ENCODE measurements at places on chromosomes 7 and 10. TPM values are rescaled to one million over a fixed set of nuclear protein-coding genes. Genes with fewer than 3 reads are reported as not detected.

The SPDYE16 gene
- polyA plus RNA-seq, result 0.09 TPM

The MINDY3 gene
- polyA plus RNA-seq, result 10.9 TPM

DNA sequence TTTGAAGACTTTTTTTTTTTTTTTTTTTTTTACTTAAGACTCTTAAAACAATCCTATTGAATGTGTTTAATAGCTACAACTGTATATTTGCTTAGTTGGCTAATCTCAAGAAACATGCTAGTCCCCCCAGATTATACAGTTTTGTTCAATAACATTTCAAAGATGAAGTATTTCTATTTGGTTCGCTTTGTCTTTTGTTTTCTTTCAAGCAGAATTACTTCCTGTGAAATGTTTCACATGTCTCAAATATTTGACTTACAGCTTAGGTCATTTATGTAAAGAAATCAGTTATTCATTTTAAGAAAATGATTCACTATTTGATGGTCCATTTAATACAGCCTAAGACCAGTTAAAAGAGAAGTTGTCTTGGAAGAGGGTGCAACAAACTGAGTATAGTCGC, 12.8 kb upstream of the LAMB1 start:
- DNase-seq, result no peak

DNA sequence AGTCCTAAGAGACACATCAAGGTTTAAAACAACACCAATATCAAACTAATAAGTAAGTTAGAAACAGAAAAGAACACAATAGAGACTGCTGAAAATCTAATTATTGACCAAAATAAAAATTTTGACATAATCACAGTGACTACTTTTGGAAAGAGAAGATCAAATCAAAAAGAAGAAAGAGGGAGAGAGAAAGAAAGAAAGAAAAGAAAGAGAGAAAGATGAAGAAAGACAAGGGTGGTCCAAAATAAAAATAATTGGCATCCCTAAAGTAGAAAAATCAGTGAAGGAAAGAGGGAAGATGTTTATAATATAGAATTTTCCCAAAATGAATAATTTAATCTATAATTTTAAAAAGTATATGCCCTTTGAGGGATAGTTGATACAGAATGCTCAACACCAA, 118.8 kb upstream of the VIPR2 start:
- no peak for DNase-seq

The ENTPD1 gene
- polyA plus RNA-seq, result 5.3 TPM

DNA sequence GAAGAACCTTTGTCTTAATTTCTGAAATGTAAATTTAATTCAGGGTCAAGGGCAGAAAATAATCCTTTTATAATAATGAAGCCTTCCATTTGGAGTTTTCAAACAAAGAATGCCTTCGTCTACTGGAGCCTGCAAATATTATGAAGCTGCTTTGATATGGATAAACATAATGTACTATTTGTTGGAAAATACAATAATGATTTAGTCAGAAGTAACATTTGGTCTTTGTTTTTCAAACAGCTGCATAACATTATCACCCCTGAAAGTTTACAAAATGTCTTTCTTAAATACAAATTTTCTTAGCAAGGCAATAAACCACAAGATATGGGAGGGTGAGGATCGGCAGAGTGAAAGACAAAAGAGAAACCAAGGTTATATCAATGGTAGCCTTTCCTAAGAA, 41.5 kb downstream of the TMEM26 start:
- DNase-seq, result no peak

The FGL2 gene
- polyA plus RNA-seq, result 8.3 TPM

DNA sequence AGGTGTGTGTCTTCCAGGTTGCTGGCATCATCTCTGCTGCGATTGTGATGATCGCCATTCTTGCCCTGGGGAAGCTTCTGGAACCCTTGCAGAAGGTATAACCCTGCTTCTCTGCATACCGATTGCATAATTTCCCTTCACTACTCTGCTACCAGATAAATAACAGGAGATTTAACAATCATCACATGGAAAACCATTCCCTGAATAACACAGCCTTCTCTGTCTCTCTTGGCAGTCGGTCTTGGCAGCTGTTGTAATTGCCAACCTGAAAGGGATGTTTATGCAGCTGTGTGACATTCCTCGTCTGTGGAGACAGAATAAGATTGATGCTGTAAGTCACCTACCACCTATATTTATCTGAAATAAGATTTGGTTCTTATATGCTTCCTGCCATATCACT, 33.8 kb downstream of the SLC26A4 start:
- no peak for DNase-seq

The AKR1B1 gene
- polyA plus RNA-seq, result 211 TPM

The C10orf105 gene
- 0.09 TPM for polyA plus RNA-seq

The MYL10 gene
- polyA plus RNA-seq, result not detected

The HOXA9 gene
- polyA plus RNA-seq, result not detected

DNA sequence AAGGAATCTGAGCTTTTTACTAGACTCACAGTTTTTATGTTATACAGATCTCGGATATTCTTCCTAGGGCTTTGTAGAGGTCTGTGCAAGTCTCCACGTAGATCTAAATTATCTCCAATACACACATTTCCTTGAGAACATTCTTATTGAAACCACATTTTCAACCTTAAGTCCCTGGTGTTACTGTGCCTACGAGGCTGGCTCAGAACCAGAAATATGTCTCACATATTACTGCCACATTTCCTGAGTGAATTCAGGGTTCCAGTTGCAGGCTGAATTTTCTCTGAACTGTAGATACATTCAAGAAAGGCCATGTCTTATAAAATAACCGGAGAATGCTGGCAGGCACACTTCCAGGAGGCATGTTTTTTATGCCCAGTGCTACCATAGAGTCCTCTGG, 46.5 kb downstream of the INHBA start:
- no peak for DNase-seq

The GATAD1 gene
- 15.5 TPM for polyA plus RNA-seq

GRCh38 chr7:80309971-80310549, 175.4 kb downstream of the GNAI1 start:
- DNase-seq, result no peak

The SCD gene
- 116 TPM for polyA plus RNA-seq

The SFMBT2 gene
- 3.3 TPM for polyA plus RNA-seq

DNA sequence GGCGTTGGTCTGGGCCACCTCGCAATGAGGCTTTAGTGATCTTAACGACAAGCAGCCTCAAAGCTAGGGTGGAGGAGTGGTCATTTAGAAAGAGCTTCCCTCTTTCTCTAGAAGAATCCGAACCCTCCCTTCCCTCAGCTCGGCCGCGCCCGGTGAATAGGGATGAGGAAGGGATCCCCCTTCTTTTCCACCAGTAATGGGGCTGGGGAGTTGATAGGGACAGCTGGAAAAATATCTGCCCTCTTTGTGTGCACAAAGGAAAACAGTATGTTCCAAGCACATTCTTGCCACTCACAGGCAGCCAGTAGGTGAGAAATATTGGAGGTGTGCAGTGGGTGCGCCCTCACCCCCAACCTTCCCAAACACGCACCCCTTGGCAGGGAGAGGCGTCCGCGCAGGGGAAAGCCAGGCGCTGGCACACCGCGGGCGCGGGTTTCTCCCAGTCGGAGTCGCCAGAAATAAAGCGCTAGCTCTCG, 6.5 kb downstream of the DLX5 start:
- no peak for DNase-seq

DNA sequence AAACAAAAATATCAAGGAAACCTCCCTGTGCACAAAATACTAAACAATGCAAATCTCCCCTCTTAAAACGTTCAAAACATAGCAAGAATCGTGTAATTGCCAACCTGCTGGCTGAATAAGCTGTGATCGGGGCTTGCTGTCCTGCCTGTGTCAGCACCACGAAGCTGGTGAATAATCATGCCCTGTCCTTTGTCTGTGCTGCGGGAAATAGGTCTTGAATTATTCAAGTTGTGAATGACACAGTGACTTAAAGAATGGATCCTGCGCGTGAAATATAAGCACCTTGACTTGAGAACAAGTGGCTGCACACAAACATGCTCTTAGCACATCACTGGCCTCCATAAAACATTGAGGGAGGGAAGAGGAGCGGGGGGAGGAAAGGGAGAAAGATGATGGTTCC, 130.2 kb downstream of the OAT start:
- DNase-seq, result no peak

GRCh38 chr10:26090762-26091161, 125.8 kb upstream of the GAD2 start:
- no peak for DNase-seq

DNA sequence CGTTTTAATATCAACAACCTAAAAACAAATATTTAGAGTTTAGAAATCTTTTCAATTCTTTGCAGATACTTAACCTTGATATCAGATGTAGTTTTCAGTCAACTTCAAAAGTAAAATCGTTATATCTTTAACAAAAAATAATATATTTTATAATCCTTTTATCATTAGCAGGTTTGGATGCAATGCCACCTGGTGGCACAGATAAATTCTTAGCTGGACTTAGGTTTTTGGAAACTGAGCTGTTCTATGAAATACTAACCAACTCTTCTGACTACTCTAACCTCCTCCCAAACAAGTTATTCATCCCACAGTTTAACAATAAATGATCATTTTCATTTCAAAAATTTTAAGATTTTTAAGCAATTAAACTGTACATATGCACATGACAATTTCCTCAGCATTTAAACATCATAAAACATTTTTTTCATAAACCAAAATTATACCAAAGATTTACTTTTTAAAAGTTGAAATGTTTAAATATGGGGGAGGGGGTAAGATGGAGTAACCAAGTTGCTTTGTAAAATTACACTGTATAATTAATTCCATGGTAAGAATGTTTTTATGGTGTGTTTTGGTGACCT, 56.9 kb downstream of the HIBADH start:
- DNase-seq, result no peak

DNA sequence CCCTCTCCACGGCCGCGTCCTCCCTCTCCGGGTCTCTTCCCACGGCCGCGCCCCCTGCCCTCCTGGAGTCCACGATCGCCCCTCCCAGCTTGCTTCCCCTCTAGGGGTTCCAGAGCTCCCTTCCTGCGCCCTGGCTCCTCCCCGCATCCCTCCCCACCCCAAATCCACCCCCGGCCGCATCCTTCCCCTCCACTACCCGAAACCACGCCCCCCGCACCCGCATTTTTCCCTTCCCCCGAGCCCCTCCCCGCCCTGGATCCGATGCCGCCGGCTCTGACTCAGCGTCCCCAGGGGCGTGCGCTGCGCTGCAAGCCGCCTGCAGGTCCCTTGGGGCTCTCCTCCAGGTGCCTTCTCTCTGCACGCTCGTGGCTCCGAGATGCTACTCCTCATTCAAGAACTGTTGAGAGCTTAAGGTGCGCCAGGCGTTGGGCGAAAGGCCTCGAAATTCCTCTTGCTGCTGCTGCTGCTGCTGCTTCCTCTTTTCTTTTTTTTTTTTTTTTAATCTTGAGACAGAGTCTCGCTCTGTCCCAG, 372 bp upstream of the TMEM130 start:
- peak; percentile 61 for DNase-seq

The C7orf57 gene
- not detected for polyA plus RNA-seq

- DNase-seq, result no peak
Measured at GRCh38 chr7:26190417-26190869, 10.1 kb downstream of the HNRNPA2B1 start.

DNA sequence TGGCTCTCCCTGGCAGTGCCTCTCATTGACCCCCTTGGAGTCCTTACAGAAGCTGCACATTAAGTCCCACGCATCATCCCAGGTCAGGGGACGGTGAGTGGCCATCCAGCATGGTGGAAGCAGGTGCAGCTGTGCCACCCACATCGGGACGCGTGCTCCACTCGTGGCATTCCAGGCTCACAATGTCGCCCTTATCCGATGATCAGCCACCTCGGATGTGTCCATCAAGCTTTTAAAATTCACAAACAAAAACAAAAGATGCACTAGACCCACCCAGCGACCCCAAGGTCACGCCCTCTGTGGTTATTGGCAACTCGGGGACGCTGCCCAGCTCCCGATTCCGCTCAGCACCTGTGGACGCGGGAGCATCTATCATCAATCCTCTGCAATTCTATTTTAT, 530.9 kb downstream of the PTPRN2 start:
- peak; percentile 12 for DNase-seq

DNA sequence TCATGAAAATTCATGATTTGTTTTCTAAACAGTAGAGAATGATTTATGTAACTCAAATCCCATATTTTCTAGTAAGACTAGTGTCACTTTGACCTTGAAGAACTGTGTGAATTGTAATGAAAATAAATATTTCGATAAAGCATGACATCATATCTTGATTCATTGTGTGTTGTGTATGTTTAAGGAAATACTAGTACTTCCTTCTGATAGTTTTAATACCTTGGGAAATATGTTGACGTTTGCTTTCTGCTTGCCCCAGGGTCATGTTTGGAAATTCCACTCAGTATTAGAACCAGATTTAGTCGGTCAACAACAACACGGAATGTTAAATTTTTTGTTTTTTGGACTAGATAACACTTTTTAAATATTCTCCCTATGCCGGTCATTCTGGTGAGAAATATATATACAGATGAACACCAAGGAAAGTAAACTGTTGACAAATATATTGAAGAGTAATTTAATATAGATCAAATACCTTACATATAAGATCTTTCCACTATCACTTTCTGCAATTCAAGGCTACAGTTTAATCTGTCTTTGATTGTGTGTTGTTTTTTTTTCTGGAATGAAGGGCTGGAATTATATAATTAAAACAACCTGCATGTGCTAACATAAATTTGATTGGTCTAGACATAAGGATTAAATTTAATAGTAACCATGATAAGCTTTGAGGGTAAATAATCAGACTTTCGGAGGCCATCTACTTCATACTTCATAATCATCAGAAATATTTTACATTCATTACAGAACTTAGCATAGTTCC, 126.2 kb downstream of the MDFIC start:
- no peak for DNase-seq

GRCh38 chr7:105594034-105594433, 12.7 kb upstream of the EFCAB10 start:
- no peak for DNase-seq

GRCh38 chr7:69889338-69889975, 291.2 kb downstream of the AUTS2 start:
- no peak for DNase-seq

GRCh38 chr10:74276416-74276815, 125.4 kb downstream of the ADK start:
- DNase-seq, result no peak

DNA sequence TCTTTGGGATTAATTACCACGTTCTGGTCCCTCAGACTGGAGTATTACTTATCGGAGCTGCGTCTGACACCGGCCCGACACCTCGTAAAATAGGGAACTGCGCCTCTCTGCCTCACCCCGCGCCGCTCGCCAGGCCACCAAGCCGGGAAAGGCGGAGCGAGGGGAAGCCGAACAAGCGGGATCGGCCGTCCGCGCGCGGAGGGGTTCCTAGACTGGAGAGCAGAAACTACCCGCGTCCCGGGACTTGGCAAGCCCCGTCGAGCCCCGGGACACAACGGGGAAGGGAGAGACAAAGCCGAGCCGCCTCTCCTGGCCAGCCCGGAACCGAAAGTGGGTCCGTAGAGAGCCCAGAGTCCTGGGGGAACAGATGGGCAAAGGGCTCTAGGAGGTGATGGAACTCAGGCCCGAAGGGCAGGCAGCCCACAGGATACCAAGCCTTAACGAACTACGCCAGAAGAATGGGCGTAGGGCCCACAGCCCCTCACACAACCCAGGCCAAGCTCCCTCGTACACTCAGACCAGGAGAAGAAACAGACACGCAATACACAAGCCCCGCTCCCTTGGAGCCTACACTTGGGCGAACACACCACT, 6.5 kb downstream of the LBX1 start:
- peak; percentile 64 for DNase-seq

All from right cardiac atrium (tissue), 5 donors.